ENCODE measurements at places on chromosomes 7 and 10.
A peak's percentile ranks its signal among the peaks of the same experiment; 100 is the strongest.

GRCh38 chr7:151342102-151342646, 562 bp downstream of the NUB1 start:
- no peak for DNase-seq

DNA sequence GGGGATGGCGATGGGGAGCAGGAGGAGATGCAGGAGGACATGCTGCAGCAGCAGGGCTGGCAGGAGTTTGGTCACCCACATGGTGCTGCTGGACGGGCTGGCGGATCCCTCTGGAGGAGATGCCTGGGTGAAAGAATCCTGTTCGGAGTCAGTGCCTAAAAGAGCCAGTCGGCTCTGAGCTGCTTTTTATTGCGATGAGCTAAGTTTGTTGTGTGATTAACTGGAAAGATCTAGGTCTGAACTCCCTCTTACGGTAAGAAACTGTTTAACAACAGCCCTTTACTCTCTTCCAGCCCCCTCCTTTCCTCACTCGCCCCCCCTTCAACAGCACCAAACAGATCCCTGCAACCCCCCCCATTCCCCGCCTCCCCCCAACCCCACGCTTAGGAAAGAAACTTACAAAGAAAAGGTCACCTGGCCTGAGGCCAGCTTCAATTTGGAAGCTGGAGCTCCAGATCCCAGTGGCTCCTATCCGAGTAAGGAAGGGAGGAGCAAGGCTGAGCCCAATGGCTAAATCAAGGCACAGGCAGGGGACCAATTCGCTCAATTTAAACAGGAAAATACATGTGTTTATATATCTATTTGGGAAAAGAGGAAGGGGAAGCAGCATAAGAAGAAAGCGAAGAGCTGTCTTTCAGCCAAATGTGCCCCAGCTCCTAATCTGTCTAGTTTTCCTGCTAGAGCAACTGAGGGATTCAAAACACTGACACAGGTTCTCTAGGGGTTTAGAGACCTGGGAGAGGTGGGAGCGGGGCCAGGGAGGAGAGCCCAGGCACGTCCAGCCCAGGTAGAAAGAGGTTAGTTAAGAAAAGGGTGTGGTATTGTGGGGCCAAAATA, at the start of gene HGF:
Gene HGF (minus strand): TSS at position 157 of the 837 bp plus-strand sequence. CDS start 76 bp downstream, at position 81.
- peak; percentile 1 for DNase-seq

GRCh38 chr7:82067628-82068264, 297.9 kb upstream of the HGF start:
- DNase-seq = no peak

GRCh38 chr10:115879372-115880089, 393.5 kb downstream of the GFRA1 start:
- no peak for DNase-seq

DNA sequence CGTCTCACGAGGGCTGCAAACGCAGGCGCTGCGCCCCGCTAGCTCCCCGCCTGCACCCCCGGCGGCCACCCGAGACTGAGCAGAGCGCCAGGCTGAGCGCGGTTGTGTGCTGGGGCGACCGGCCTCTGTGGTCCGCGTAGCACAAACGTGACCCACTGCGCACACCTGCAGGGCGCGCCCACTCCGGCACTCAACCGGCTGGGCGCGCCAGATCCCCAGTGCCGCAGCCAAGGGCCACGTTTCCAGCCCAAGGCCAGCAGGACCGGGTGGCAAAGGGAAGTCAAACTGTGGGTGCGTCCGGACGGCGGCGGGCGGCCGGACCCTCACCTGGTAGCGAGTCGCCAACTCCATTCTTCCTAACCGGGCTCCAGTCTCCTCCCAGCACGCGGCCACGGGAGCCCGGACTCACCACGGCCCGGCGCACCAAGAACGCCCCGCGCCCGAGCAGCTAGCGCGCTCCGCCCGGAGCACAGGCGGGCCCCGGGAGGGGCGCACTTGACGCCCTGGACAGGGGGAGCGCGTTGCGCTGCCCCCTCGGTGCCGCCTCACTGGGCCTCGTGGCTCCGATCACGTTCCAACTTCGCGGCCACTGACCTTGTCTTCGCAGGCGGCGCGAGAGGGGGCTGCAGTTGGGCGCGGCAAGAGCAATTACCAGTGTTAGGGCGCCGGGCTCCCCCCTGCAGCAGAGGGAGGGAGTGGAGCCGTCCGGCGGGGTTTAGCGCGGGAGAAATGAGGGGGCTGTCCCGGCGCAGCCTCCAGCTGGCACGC, at the start of gene CDCA7L:
Gene CDCA7L (minus strand): TSS at position 446 of the 768 bp plus-strand sequence. CDS start 95 bp downstream, at position 351.
- no peak for DNase-seq

DNA sequence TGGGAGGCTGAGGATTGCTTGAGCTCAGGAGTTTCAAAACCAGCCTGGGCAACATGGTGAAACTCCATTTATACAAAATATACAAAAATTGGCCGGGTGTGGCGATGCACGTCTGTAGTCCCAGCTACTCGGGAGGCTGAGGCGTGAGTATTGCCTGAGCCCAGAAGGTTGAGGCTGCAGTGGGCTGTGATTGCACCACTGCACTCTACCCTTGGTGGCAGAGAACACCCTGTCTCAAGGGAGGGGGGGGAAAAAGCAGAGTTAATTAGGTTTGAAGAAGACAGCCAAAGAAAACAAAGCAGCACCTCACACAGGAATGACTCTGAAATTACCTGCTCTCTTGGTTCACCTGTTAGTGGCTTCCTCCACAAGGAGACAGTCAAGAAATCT, 110.0 kb downstream of the EEPD1 start:
- no peak for DNase-seq

DNA sequence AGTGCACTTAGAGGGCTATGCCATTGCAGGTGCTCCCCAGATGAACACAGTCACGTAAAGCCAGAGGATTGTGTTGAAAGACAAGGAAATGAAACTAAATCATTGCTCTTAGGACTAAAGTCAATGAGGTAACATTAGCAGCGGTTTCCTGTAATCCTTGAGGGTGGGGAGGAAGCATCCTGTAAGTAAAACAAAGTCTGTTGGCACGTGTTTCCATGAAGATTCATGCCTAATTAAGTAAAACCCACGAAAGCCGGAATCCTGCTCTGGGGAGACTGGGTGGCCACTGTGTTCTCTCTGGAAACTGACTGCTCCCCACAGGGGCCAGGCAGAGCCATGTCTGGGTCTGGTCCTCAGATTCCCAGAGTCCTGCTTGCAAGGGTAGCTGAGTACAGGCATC, 18.3 kb downstream of the STEAP1B start:
- no peak for DNase-seq
